Lung (tissue), 17 donors: ENCODE measurements at places on chromosomes 16 and 17. TPM values are rescaled to one million over a fixed set of nuclear protein-coding genes. Genes with fewer than 3 reads are reported as not detected.

Gene STH
- total RNA-seq = not detected

Gene PRR11
- total RNA-seq = 2.5 TPM

Gene EARS2
- 25.2 TPM for total RNA-seq

Gene VAMP2
- total RNA-seq = 33.9 TPM

Gene KRT9
- total RNA-seq = not detected

Gene CD19
- total RNA-seq = 2.8 TPM

Gene NMT1
- total RNA-seq = 120 TPM

Gene DOC2B
- total RNA-seq = 7.5 TPM

Gene DNAH9
- total RNA-seq = 35.3 TPM

Gene NPIPB6
- total RNA-seq = 2.0 TPM

Gene NEUROD2
- not detected for total RNA-seq

Gene HEATR9
- total RNA-seq = not detected

Gene ZNF232
- total RNA-seq = 14.1 TPM

Gene KCNJ12
- 3.4 TPM for total RNA-seq

Gene TBC1D3C
- 1.00 TPM for total RNA-seq

Gene OR3A3
- 0.63 TPM for total RNA-seq

Gene KRTAP2-3
- not detected for total RNA-seq

Gene CRISPLD2
- total RNA-seq = 31.3 TPM

Gene AXIN2
- total RNA-seq = 60.3 TPM

Gene HOXB9
- total RNA-seq = not detected

Gene CYBC1
- total RNA-seq = 76.4 TPM

Gene ANKRD40CL
- not detected for total RNA-seq

Gene ARL5C
- not detected for total RNA-seq

Gene FSCN2
- 2.1 TPM for total RNA-seq

Gene CETP
- total RNA-seq = 0.71 TPM

Gene MYOCD
- total RNA-seq = 5.2 TPM

Gene SMIM5
- 7.5 TPM for total RNA-seq

Gene CFAP97D1
- 0.06 TPM for total RNA-seq

Gene TBC1D3K
- total RNA-seq = not detected

Gene VWA3A
- total RNA-seq = 12.9 TPM

Gene ANKFN1
- total RNA-seq = 6.2 TPM

Gene FOXC2
- total RNA-seq = 2.7 TPM

Gene AANAT
- not detected for total RNA-seq

Gene SPNS2
- 26.8 TPM for total RNA-seq

Gene CLEC18B
- not detected for total RNA-seq

Gene TBC1D3E
- not detected for total RNA-seq

Gene G6PC1
- not detected for total RNA-seq

Gene ATXN2L
- total RNA-seq = 140 TPM

Gene JPT2
- total RNA-seq = 53.4 TPM

Gene SLC2A4
- 2.0 TPM for total RNA-seq

Gene KRT24
- total RNA-seq = not detected

Gene CCL3
- 31.6 TPM for total RNA-seq

Gene PDIA2
- total RNA-seq = 0.20 TPM

Gene ENPP7
- total RNA-seq = not detected

Gene HBA2
- total RNA-seq = 4,737 TPM

Gene MYH13
- not detected for total RNA-seq

Gene EMP2
- 286 TPM for total RNA-seq

Gene HOXB1
- not detected for total RNA-seq

Gene CD300LB
- total RNA-seq = 1.2 TPM

Gene CCL7
- total RNA-seq = not detected

Gene MCRIP2
- total RNA-seq = 61.6 TPM
